D721Med (cell line): ENCODE measurements at places on chromosomes 6 and 20.

DNA sequence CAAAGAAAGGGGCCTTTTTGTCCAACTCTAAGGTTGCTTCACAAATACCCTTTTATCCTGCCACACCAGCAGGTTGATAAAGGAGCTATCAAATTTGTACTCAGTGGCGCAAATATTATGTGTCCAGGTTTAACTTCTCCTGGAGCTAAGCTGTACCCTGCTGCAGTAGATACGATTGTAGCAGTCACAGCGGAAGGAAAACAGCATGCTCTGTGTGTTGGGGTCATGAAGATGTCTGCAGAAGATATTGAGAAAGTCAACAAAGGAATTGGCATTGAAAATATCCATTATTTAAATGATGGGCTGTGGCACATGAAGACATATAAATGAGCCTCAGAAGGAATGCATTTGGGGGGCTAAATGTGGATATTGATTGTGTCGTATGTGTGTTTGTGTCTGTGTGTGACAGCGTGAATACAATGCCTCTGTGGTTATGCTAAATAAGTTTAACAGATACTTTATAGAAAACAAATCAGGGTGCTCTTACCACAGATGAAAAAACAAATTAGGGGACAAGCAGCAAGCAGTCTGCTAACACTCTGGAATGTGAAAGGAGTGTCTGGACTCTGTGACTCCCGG is 33.6 kb downstream of the HM13 start:
- no peak for DNase-seq

GRCh38 chr20:62157387-62158087 is 14.0 kb downstream of the SS18L1 start:
- DNase-seq: no peak

- DNase-seq: no peak
These were observed 18.3 kb upstream of the MUC21 start for GRCh38 chr6:30965140-30965601.

GRCh38 chr6:158002951-158003853 is 21.5 kb downstream of the SYNJ2 start:
- DNase-seq: no peak

GRCh38 chr6:105432797-105433196 is 29.9 kb upstream of the PREP start:
- DNase-seq: no peak
